ENCODE measurements at places on chromosomes 7 and 10. TPM values are rescaled to one million over a fixed set of nuclear protein-coding genes. Genes with fewer than 3 reads are reported as not detected.

Gene SORCS3
- not detected for total RNA-seq

DNA sequence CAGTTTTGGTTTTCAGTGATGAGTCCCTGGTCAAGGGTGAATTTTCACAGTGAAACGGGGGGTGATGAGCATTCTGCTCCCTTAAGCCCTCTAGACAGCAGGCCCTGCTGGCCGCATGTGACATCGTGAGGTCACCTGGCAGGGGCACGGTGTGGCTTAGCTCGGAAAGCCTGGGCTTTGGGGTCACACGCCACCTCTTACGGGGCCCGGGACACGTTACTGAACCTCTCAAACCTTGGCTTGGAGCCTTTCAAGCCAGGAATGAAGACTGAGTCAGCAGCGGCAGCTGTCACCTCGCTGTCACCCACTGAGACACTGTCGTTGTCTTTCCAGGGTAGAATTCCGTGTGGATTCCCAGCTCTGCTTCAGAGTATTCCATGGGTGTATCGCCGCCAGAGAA, 4.1 kb downstream of the GET4 start:
- DNase-seq, result no peak

DNA sequence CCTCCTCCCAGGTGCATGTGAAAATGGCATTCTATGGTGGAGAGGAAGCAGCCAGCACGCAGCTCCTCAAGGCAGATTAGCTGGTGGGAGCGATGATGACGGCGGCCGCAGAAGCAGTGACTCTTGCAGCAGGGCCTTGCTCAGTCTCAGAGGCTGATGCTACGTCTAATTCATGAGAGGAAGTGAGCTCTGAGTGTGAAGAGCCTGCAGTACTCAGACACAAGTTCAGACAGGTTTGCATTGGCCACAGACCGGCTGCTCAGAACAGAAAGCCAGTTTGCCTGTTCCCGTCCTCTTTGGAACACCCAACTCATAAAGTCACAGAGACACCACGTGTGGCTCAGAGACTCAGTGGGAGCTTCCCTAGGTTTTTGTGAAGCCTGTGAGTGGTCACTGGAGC, 136.5 kb downstream of the ADARB2 start:
- no peak for DNase-seq

DNA sequence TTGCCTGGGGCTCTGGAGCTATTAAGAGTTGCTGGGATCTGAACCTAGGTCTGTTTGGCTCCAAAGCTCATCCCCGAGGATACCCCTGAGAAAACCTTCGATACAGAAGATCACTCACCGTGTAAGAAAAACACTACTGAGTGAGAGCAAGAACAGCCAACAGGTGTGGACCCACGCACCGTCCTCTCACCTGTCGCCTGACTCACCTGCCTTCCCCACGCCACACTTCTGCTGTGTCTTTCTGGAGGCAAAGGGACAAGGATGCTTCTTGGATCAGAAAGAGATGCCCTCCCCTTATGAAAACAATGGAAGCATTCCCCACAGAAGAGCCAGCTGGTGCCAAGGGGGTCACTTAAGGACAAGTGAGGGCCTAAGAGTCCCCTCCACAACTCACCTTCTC, 46.7 kb downstream of the COL13A1 start:
- DNase-seq, result no peak

DNA sequence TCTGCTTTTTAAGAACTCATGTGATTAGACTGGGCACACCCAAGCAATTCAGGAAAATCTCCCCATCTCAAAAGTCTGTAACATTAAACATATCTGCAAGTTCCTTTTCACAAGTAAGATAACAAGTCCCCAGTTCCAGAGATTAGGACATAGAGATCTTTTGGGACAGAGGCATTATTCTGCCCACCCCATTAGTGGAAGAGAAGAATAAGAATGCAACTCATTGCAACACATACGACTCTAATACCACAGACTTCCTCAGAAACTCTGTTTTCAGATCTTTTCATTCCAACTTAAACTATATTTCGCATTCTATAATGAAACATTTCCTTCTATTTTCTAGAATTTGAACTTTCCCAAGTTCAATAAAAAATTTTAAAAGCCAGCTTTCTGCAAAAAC, 137.7 kb downstream of the SEMA3C start:
- no peak for DNase-seq

DNA sequence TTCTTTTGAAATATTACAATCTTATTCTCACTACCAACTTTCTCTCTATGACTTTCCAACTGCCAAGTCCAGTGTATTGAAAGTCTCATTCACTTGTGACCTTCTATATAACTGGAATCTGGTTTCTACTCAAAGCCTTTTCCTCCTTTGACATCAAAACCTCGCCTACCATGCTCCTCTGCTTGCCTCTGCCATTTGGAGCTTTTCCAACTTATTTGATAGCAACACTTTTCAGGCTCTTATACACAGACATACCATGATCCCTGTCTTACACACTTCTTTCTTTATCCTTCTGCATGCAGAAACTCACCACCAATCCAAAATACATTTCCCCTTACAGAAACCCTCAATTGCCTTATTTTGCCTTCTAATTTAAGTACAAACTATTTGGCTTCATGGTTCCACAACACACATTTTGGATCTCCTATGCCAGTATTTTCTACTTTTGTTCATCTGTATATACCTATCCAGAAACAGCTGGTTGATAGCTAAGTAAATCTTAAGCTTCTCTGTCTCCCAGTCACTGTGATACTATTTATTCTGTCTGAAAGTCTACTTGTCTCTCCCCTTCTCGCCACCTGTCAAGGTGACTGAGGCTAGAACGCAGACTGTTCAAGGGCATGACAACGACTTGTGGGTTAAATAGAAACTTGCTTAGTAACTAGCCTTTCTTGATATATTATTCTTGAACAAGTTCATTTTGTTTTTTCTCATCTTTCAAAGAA, 22.4 kb downstream of the GNG11 start:
- DNase-seq, result no peak

GRCh38 chr10:119131512-119132240, 27.8 kb downstream of the DENND10 start:
- DNase-seq, result peak; percentile 60

- no peak for DNase-seq
Measured at GRCh38 chr10:25339966-25340365, 165.2 kb downstream of the GPR158 start.

- no peak for DNase-seq
Measured at GRCh38 chr7:9776900-9777299, 1196.8 kb upstream of the PHF14 start.

Gene NPFFR1
- not detected for total RNA-seq

- DNase-seq, result no peak
Measured at GRCh38 chr10:22268503-22268902, 47.7 kb upstream of the COMMD3 start.

Gene C10orf90
- not detected for total RNA-seq

- DNase-seq, result no peak
Measured at GRCh38 chr10:128877936-128878335, 589.1 kb upstream of the MGMT start.

GRCh38 chr7:150503581-150503980, 11.1 kb upstream of the GIMAP7 start:
- DNase-seq, result no peak

Gene RAPGEF5
- 0.82 TPM for total RNA-seq

DNA sequence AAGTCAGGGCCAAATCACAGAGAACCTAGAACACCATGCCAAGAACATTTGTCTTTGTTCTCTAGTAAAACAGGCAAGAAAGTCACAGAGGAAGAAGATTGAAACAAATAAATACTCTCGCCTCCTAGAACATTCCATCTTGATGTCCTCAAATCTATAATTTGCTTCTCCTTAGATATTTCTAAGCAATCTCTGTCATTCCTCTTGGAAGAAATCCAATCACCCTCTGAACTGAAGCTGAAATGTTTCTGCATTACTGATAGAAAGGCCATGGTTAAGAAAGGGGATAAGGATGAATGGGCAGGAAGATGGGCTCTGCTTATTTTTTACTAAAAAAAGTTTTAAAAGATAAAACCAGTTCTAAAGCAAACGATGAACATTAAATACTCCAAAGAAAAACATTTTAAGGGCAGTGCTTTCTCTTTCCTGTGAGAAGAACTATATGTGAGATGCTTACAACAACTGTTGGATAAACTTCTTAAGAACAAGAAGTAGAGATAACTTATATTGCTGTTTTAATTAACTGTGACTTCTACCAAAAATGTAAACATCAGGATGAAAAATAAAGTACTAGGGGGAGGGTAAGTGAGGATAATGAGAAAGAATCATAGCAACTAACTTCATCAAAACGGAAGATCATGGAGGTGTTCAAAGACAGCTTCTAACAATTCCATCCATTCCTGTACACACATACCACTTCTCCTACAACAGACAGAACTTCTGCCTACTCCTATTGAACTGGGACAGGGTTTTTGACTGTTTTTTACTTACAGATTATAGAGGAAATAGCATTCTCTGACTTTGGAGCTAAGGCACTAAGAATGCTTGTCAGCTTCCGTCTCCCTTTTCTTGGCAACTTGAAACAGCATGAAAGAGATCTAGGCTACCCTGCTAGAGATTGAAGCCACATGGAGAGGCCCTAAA, 153.0 kb upstream of the LRRTM3 start:
- no peak for DNase-seq

DNA sequence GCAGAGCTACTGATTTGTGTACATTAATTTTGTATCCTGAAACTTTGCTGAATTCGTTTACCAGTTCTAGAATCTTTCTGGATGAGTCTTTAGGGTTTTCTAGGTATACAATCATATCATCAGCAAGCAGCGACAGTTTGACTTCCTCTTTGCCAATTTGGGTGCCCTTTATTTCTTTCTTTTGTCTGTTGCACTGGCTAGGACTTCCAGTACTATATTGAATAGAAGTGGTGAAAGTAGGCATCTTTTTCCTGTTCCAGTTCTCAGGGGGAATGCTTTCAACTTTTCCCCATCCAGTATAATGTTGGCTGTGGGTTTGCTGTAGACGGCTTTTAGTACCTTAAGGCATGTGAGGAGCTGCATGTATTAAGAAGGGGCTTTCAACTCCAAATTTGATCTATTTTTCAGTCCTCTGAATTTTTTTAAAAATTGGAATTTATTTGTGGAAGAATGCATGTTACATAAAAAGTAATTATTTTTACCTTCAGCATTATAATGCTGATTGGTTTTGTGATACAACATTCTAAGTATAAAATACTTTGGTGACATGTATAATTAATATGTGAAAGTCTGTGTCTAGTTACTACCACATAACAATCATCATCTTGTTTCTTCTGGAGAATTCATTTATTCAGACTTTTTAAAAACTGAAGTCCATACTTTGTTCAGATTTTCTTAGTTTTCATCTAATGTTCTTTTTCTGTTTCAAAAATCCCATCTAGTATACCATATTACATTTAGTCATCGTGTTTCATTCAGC, 49.6 kb downstream of the CPED1 start:
- DNase-seq, result no peak

DNA sequence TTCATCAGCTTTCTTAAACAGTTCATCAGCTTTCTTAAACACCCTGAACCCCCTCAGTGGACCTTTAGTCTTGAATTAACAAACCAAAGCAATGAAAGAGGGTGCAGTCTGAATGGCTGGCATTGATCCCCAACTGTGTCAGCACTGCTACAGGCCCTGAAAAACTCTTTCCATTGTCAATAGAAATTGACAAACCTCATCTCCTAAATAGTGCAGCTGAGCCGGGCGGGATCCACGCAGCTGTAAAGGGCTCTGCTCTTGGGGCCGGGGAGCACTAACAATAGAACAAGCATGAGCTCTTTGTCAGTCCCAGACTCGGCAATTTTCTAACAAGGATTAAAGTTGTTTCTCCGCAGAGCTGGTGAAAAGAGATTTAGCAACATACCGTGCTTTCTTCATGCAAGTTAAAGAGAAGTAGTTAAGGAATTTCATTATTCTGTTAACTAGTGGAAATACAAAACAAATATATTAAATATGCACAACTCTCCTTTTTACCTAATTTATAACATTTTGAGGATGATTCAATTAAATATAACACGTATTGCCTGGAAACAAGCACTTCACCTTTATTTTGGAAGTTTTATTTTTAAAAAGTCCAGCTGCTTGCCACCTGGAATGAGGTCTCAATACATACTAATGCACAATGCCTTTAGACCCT, 24.7 kb upstream of the FEZF1 start:
- no peak for DNase-seq

DNA sequence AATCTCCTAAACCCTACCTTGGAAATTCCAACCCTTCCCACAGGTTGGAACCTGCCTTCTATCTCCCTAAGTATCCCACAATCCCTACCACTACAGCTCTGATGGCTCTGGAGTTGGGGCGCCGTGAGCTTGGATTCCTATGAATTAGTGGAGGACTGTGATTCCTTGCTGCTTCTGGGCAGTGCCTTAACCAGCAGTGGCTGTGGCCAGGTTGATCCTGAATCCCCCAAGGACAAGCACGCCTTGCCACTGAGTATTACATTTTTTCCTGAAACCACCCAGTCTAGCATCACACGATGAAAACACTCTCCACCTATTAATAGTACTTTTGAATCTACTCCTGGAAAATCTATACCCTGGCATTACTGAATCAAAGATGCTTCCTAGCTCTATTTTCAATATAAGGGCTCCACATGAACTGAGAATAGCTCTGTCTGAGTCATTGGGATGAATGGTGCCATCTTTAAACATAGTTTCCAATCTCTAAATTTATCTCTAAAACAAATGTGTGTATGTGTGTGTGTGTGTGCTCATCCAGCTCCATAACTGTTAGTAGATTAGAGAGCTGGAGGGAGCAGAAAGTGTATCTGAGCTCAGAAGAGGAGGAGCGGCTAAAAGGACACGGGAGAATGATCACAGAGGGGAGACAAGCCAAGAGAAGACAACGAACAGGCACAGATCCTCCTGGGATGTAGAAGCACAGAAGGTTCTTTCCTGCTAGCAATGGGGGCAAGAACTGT, 11.9 kb upstream of the INPP5F start:
- DNase-seq, result no peak

GRCh38 chr7:2663121-2663886, 24.7 kb upstream of the AMZ1 start:
- DNase-seq, result no peak

- DNase-seq, result no peak
Measured at GRCh38 chr7:74272305-74273038, 16.7 kb upstream of the CLIP2 start.

Gene LAMB1
- 0.41 TPM for total RNA-seq

Gene GIMAP2
- total RNA-seq, result 30.5 TPM

Data from activated T-helper 2 cell treated with anti-CD3 and anti-CD28 coated beads, Interferon-gamma antibody, Interleukin-2, Interleukin-4, amounts not matched to agents 10 μg/mL and 5 μg/mL and 100 μg/mL, durations not matched to agents 14 hours and 24 hours and 36 hours (primary cell).